Activated CD4-positive, alpha-beta T cell treated with anti-CD3 and anti-CD28 coated beads, Interleukin-2, amount 50 U/mL, for 48 hours (primary cell): ENCODE measurements at places on chromosomes 2 and 18.

GRCh38 chr2:44615950-44616518, 254.3 kb downstream of the CAMKMT start:
- DNase-seq: no peak

- no peak for DNase-seq
Measured at GRCh38 chr2:157180359-157180758, 77.1 kb upstream of the GALNT5 start.

DNA sequence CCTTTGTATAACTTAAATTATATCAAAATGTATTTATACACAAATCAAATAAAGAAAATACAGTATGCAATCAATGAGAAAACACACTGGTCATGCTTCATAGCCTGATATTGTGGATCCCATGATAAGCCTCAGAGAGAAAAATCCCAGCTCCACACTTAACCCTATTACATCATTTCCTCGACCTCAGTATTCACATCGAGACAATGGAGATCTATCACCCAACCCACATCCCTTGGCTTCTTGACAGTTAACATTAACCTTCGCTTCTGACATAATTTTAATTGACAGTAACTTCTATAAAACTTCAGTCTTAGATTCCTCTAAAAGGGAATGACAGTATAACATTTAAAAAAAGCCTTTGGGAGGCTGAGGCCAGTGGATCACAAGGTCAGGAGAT, 11.6 kb downstream of the TMX3 start:
- DNase-seq: no peak

DNA sequence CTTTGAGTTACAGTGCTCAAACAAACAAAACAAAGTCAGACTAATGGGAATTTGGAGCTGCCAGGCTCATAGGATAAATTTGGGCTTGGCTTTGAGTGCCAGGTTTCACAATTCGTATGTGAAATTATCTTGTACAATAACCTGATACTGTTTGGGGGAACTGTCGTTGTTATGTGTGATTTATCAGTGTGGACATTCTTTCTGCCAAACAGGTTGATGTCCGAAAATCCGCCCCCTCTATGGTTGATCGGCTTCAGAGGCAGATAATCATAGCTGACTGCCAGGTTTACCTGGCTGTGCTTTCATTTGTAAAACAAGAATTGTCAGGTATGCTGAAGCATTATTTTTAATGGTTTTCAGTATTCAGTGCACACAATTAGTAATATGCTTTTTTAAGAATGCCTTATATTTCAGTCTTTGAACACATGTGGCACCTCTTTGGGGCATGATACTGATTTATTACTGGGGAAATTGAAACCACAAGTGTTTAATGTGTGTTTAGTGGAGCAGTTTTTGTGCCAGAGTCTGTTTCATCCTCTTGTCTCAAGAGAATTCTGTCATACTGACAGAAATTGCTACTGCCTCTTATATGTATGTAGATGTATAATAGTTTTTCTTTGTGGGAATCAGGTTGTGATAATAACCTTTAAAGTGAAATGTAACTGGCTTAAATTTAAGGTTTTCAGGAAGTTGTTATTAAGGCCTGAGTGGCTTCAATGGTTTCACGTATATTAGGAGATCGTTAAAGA, 54.6 kb downstream of the TTC39C start:
- DNase-seq: no peak

DNA sequence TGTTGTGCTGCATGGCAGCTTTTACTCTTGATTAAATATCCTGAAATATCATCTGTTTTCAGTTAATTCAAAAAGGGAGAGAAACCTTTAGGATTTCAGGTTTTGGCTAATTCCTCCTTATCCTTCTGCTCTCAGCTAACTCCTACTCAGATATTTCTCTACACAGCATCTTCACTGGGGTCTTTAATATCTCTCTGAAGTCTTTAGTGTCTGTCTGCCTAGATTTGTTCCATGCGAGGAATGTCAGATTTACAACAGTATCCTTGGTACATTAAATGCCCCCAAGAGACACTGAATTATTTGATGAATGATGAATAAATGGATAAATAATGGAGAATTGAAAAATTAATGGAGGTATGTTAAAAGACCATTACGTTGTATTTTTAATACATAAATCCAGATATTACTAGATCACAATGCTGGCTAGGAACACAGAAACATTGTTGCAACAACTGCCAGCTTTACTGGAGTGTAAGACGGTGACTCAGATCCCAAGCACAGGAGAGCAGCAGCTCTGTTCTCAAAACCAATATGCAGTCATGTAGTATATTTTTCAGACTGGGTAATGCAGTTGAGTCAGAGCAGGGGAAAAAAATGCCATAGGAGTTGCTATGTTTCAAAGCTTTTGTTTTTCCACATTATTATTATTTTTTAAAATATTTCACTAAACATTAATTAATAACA, 388.0 kb upstream of the SYT4 start:
- no peak for DNase-seq

DNA sequence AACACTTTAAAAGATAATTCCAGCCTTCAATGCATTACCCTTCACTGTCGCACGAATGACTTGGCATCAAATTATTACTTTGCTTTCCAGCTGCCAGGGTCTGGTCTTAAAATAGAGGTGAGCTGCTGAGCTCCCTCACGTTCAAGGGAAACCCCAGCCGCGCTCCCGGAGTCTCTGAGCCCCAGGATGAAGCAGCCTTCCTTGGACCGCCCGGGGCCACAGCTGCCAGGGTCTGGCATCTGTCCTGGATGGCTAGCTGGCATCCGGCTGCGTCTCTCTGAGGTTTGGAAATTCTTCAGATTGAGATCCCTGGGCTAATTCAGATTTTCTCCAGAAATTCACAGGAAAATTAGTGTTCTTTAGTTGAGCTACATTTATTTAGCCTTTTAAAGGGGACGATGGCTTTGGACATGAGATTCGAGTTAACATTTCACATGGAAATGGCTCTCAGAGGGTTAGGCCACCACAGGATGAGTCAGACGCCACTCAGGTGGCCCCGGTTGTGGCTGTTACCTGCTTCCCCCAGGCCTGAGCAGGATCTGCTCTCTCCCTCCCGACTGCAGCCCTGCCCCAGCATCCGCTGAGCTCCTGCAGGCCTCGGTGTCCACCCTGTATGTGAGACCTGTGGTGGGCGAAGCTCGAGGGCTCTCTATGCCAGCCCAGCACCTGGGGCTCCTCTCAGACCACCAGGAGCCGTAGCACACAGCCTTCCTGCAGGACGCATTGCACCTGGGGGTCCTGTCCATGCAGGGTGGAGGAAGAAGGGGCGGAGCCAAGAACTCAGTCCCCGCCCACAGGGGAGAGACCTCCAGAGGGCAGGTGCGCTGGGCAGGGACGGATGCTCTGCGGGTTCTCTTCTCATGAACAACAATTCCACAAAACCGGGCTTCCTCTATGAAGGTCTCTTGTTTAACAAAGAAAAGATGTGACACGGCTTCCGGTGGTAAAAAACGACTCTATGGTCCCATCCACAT, 255.5 kb downstream of the TWIST2 start:
- no peak for DNase-seq

DNA sequence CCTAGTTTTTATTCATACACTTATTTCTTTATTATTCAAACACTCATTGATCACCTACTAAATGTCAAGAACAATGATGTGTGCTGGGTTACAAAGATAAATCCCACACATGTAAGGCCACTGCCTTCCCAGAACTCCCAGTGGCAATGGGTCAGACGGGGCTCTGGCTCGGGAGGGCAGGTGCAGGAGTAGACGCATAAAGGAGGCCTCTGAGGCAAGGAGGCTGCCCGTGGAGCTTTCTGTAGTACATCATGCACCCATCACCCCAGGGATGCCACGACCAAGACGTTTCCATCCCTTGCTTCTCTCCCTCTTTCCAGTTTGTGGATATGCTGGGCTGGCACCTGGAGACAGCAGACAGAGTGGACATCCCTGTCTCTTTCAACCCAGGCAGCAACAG, 153.2 kb upstream of the TTC39C start:
- no peak for DNase-seq

DNA sequence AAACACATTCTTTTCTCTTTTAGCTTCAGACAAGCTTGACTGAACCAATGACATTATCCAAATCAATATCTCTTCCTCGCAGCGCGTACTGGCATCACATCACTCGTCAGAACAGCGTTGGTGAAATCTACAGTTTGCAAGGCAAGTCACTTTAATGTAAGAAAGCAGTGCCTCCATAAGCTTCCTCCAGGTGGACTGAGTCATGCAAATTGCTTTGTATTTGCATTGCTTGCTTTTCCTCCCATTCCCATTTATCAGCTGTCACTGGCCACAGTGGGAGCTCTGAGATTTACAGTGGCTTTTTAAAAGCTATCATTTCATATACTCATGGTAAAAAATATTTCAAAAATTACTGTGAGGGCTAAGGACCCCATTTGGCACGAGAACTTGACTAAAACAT, 189.9 kb downstream of the CD226 start:
- no peak for DNase-seq
